Activated T-helper 9 cell treated with anti-CD3 and anti-CD28 coated beads, Interleukin-2, amount 50 U/mL, for 16 hours (primary cell): ENCODE measurements at places on chromosomes 7 and 10.

- no peak for DNase-seq
Measured at GRCh38 chr10:17273403-17273802, 45.4 kb downstream of the VIM start.

DNA sequence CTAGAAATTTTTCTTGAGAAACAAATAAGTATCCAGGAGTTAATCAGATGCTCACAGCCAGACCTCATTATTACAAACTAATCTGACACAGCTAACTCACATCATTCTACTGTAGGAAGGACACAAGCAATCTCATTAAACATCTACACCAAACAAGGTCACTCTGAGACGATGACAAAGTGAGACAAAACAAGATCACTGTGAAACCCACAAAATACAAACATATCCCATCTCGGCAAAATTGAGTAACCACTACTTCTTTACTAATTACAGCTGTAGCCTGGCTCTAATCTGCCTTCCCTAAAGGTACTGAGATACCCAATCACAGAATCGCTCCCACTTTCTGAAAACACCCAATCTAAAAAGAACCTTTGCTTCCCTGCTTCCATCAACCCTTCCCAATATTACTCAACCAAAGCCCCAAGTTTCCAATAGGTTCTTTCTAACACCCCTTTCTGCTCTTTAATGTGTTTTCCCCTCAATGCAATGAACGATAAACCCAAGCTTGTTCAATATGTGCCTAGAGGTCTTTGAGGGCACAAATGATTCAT lies 26.9 kb downstream of the CCDC6 start:
- DNase-seq: no peak

DNA sequence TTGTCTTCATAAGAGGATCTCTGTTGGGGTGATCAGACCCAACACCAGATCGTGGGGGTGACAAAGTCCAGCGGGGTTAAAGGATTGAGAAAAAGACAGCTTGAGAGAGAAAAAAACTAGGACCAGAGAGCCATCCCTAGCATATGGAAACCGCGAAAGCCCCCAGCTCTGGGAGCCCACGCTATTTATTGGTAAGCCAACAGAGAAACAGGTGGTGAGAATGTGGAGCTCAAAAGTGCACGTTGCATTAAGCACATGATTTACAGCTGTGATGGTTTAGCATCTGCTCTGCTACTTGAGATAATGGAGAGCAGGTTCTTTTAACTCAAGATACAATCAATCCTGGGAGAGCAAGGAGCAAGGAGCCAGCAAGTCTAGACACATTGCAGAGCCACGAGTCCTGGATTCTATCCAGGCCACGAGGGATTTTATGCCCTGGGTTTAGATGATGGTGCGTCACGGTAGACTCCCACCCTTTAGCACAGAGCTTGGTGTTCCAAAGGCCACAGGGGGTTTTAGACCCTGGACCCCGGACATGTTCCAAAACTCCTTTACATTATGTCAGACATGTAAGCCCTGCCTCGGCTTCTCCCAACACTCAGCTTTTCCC lies 755.2 kb upstream of the SORCS1 start:
- DNase-seq: no peak

DNA sequence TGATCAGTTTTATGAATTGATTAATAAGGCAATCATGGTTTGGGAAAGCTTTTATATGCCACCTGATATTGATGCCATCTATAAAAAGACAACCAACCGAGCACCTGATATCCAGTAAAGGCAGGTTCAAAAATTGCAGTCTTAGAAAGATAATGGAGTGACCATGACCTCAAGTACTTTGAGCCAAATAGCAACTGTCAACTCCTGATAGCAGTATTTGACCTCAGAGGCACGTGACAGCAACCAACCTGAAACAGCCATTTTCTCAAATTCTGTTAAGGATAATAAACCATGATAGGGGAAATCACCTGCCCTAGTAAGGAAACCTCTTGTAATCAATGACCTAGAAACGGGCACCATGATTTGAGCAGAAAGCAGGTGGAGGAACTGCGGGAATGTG lies 77.1 kb upstream of the NFE2L3 start:
- no peak for DNase-seq

DNA sequence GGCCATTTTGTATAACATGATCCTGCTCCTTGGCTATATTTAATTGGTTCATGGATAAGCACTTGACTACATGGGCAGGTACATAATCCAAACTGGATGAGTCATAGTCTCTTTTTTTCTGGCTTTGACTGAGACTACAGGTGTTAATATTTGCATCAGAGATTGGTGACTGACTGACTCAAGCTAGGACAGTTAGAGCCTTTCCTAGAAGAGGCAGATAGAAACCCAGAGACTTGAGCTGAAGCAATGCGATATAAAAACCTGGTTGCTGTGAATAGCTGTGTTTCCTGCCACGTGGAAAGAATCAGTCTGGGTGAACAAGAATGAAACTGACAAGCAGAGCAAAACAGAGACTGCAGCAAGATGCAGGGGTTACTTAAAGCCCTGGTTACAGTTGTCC lies 81.0 kb downstream of the SAMD9 start:
- DNase-seq: no peak

DNA sequence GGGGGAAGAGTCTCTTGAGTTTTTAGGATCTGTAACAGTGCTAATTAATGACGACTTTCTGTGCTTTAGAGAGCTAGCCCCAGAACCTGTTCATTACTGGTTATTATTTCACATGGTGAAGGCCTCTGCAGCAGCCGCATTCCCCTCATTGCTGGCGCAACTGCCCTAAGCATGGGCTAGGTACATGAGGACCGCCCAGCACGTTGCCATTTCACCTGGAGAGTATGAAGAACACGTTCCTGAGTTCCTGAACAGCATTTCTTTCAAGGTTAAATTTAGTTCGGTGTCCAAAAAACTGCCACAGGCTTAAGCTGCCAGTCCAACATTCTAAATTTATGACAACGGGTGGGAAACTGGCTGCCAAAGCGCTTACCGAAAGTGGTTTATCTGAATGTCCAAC lies 177.0 kb downstream of the DNAH11 start:
- DNase-seq: no peak

DNA sequence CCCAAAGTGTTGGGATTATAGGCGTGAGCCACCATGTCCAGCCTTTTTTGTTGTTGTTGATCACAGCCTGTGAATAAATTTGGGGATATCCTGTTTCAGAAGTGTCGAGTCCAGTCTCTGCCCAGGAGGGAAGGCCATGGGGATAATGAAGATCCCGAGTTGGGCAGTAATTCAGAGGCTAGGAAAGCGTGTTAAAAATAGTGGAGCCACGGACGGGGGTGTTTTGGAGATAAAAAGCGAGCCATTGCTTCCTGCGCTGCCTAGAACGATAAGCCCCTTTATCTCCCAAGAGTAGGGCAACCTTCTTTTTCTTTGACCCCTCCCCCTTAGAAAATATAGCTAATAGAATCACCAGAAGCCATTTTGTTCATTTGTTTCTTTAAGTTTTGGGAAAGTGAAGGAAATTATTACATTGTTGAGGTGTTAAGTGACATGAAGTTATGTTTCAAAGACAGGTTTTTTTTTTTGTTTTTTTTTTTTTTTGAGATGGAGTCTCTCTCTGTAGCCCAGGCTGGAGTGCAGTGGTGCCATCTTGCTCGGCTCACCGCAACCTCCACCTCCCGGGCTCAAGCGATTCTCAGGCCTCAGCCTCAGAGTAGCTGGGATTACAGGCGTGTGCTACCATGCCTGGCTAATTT lies 43.3 kb downstream of the IL15RA start:
- DNase-seq: no peak

DNA sequence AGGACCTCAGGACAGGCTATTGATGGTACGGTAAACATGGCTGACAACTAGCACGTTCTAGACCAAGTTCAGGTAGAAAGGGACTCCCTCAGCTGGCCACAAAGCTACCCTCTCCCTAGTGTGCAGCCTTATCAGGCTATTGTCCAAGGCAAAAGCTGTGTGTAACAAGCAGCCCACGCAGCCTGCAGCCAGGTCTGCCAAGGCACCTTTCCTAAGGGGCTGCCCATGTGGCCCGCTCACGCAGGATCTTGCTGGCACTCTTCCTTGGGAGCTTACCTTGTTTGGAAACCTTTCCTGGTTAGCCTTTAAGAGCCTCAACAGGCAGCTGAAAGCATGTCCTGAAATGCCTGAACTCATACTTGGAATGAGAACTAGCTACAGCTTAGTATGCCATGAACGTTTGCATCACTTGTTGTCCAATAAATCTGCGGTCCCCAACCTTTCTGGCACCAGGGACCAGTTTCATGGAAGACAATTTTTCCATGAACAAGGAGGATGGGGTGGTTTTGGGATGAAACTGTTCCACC lies 51.7 kb downstream of the SYPL1 start:
- DNase-seq: no peak

DNA sequence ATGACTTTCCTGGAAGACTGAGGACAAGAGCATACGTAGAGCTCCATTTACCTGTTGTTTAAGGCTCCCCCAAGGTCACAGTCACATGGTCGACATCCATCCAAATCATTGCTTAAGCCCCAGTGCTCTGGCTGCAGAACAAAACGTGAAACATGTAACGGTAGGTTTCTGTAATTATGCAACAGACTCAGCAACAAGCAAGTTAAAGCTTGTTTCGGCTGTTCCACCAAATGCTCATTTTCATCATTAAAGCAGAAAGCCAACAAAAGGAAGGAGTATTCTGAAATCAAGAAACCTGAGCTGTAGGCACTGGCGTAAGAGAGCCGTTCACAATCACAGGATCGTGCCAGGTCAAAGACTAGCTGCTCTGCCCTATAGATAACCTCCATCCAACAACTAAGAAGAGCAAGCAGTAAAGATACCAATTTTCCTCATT lies 30.0 kb downstream of the LAMB1 start:
- DNase-seq: no peak

DNA sequence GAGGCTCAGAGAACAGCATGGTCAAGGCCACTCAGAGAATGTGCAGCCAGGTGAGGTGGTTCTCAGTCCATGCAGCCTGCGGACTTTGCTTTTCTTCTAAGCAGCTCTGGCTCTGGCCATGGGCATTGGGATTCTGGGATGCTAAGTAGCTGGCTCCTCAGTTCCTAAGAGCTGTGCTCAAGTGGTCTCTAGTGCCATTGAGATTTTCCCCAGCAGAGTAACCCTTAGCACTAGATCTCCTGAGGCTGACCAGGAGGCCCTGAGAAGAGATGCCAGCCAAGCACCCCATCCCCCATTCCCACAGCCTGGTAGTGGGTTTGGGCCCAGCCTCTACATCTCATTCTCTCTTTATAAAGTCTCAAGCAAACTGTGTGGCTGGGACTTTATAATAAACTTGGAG lies 77.1 kb downstream of the KCNMA1 start:
- no peak for DNase-seq

GRCh38 chr7:90402785-90403173 lies 482 bp upstream of the CLDN12 start:
- no peak for DNase-seq

- DNase-seq: no peak
Measured at GRCh38 chr10:13969118-13969791, 361.5 kb downstream of the FRMD4A start.

GRCh38 chr7:138036135-138036534 lies 34.2 kb upstream of the CREB3L2 start:
- DNase-seq: no peak

DNA sequence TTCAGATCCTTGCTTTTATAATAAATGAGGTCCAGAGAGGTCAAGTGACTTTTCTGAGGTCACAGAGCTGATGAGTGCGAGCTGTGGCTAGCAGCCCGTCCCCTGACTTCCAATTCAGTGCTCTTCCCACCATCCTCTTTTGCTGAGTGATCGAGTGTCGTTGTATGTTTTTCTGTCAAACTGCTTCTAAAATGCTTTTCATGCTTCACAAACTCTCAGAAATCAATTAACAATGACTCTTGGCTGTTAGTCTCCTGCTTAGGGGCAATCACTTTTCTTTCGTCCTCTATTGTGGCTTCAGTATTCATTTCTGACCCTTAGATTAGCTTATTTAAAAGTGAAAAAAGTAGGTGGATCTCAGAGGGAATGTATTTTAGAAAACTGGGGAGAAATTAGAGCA lies 423.7 kb downstream of the DPP6 start:
- no peak for DNase-seq

DNA sequence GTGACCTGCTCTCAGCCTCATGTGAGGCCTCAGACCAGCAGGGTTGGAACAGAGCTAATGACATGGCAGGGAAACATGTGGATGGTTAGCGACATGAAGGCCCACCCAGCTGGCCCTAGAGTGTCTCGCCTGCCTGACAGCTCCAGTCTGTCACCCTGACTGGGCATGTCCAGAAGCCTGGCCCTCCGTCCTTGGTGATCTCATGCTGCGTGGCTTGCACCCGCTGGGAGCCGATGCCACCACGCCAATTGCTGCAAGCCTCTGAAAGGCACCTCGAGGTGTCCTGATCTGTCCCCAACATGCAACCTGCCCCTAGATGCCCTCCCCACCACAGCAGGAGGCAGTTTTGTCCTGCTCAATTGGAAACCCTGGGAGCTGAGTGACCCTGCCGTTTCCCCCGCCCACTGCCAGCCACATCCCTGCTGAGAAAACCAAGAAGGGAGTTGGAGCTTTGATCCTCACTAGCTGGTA lies 27.8 kb upstream of the RET start:
- no peak for DNase-seq

DNA sequence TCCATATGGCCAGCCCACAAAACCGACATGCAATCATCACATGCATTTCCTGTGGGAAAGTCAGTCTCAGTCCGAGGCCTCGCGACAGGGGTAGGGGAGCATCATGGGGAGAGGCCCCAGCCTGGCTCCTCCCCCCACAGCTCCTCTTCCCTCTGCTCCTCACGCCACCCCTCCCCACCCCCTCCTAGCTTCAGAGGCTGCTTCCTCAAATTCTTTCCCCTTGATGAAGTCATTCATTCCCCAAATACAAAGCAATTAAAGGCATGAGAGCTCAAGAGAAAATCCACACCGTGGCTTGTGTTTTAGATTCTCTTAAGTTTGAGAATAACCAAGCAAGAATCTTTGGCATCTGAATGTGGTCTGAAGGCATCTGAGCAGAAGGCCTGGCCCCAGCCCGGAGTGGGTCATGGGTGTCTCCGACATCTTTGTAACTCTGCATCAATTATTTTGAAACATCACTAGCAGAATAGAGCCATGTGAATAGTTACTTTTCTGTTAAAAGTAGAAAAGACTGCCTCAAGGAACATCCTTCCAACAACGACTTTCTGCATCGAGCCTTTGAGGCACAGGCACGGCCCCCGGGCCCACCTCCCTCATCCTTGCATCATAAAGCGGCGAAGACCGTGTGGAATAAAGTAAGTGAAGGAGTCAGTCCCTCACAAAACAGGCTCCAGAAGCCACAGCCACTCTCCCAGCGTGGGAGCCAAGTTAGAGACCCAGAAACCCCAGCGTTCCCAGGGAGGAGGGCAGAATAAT lies 90.9 kb downstream of the DIP2C start:
- DNase-seq: no peak

GRCh38 chr10:112553315-112553714 lies 106.3 kb downstream of the VTI1A start:
- no peak for DNase-seq
